ENCODE measurements at places on chromosomes 16 and 17.

GRCh38 chr17:45809499-45809898 is 25.4 kb downstream of the CRHR1 start:
- DNase-seq = no peak

GRCh38 chr16:10558746-10559641 is 21.4 kb downstream of the EMP2 start:
- DNase-seq = no peak

- no peak for DNase-seq
Observed at GRCh38 chr16:52050418-52050817, 496.5 kb downstream of the TOX3 start.

- DNase-seq = peak; percentile 11
Observed at GRCh38 chr16:89122322-89122851, 28.7 kb downstream of the ACSF3 start.

- no peak for DNase-seq
Observed at GRCh38 chr17:2580151-2580550, 13.3 kb upstream of the PAFAH1B1 start.

DNA sequence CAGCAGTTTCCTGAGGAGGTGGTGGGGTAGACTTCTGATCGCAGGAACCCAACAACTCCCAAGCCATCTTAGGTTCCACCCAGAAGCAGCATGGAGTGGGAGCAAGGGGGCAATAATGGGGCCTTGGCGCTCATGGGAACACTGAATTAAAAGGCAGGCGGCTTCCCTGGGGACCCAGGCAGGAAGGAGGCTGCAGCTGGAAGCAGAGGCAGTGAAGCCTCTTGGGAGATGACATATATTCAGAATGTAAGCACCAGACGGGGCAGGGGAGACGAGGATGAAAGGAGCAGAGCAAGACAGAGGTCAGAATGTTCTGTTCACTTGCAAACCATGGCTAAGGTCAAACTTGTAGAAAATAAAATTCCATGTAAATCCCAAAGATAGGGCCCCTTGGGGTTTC is 2.9 kb downstream of the HIGD1B start:
- DNase-seq = no peak

DNA sequence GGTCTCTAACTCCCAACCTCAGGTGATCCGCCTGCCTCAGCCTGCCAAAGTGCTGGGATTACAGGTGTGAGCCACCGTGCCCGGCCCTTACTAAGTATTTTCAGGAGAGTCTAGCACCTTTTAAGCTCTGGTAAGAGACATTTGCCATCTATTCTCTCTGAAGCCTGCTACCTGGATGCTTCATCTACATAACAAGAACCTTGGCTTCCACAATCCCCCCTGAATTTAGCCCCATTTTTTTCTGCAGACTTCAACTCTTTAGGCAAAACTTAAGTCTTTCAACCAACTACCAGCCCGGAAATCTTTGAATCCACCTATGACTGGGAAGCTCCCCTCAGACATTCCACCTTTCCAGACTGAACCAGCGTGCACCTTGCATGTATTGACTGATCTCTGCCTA is 14.0 kb upstream of the UBE2I start:
- no peak for DNase-seq

- peak; percentile 86 for DNase-seq
Observed at GRCh38 chr17:43021741-43022512, at the start of gene VAT1. Gene VAT1 (minus strand): TSS chr17:43022385. CDS start chr17:43022322, 63 bp downstream.

GRCh38 chr17:12114686-12115418 is 94.2 kb downstream of the MAP2K4 start:
- no peak for DNase-seq

- no peak for DNase-seq
Observed at GRCh38 chr17:74280093-74280513, 6.1 kb downstream of the DNAI2 start.

DNA sequence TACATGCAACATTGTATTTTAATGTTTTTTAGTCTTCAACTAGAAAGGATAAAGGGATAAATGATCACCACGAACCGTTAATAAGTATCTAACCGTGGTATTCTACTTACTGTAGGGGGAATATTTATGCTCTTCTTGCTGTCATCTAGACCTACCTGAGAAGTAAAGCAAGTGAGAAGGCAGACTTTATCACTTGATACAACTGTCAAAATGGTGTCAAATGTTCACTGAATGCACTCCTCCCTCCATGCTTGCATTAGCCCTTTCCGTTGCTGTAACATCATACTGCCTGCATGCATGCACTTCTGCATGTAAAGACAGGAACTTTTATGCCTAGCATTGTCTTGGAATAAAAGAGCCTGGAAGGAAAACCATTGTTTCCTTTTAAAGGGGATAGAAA is 298.6 kb upstream of the PMFBP1 start:
- DNase-seq = no peak

GRCh38 chr16:1808691-1809090 is 15.2 kb upstream of the IGFALS start:
- DNase-seq = no peak

DNA sequence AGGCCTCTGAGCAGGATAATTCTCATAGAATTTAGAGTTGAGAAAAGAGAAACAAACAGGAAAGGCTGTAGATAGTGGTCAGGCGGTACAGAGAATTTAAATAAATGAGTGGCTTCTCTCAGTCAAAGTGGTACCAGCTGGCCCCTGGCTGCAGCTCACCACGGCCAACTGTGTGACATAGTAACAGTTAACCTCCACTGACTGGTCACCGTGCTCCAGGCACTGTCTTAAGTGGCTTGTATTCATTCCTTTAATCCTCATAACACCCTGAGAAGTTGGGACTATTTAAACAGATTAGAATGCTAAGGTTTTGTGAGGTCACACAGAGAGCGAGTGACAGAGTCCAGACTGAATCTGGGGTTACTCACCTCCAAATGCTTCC is 108.9 kb downstream of the GNAO1 start:
- no peak for DNase-seq

GRCh38 chr16:31441956-31442355 is 633 bp downstream of the ZNF843 start:
- no peak for DNase-seq

Data from WTC11 (cell line).